ENCODE measurements at places on chromosomes 6 and 20.
A peak's percentile ranks its signal among the peaks of the same experiment; 100 is the strongest.

DNA sequence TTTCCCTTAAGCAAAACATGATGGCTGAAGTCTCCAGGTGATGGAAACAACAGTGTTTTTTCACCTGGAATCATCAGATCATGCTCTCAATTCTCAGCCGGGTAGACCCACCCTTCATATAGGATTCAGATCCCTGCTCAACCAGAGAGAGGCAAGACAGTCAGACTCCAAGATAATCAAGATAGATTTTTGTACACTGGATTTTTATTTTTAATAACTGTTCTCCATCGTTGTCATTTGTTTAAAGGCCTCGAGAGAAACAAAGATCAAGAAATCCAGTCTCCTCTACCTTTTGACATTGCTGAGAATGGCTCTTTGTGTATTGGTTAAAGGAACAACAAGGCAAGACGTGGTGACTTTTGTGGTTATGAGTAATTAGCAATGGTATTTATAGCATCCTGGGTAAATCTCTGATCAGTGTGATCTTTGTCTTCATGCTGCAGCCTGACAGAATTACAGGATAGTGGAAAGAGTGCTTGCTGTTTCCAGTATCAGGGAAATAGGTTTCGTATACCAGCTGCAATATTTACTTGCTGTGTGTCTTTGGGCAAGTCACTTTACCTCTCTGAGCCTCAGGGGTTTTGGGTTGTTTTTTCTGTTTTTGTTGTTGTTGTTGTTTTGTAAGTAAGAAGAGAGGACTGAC, 29.9 kb downstream of the ID4 start:
- DNase-seq = no peak

- DNase-seq = no peak
Observed at GRCh38 chr20:25020901-25021301, 28.4 kb upstream of the APMAP start.

DNA sequence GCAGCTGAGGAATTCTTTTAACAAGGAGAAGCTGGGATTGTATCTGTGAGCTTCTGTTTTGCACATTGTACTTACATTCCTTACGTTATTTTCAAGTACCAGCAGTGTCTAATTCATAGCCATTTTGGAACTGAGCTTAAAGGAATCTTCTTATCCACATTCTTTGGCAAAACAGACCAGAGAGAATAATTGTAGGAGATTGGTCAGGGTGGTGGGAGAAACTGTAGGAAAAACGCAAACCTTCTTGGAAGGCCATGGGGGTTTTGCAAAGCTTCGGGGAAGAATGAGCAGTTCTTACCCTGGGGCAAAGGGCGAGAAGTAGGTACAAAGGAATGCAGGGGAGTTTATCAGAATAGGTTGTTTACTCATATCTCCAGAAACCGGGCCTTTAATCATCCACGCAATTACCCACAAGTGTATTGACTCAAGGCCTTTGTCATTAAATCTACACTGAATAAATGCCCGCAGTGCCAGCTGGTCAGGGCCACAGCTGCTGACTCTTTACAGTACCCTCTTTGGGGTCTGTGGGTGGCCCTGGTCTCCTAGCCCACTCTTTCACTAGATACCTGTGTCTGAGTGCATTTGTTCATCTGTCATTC, 39.6 kb upstream of the SPTLC3 start:
- no peak for DNase-seq

- DNase-seq = no peak
Observed at GRCh38 chr6:144232176-144232831, 52.8 kb upstream of the UTRN start.

DNA sequence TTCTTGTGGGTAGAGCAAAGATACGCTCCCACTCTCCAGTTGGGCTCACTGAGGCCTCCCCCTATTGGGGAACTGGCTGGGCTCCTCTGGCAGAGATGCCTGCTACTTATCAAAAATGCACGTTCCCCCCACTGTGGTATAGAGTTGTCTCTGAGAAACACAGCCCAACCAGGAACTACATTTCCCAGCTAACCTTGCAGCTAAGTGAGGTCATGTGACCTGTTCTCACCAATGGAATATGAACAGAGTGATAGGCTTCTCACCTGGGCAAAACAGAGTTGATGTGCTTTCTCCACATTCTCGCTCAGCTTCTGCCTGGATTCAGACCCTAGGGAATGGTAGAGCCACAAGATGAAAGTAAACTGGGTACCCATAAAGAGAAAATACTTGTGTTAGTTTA, 49.1 kb upstream of the PTPRT start:
- no peak for DNase-seq

DNA sequence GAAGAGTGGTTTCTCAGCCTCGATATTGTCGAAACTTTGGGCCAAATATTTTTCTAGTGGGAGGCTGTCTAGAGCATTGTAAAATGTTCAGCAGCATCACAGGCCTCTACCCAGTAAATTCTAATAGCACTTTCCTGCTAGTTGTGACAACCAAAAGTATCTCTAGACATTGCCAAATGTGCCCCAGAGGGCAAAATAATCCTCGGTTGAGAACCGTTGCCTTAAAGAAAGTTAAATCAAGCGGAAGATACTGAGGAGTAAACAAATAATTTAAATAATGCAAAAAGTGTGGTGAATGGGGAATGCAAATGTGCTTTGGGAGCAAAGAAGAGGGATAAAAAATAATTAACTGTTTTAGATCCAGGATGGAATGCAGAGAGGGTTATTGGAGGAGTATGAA, 106.4 kb upstream of the ASCC3 start:
- DNase-seq = no peak

DNA sequence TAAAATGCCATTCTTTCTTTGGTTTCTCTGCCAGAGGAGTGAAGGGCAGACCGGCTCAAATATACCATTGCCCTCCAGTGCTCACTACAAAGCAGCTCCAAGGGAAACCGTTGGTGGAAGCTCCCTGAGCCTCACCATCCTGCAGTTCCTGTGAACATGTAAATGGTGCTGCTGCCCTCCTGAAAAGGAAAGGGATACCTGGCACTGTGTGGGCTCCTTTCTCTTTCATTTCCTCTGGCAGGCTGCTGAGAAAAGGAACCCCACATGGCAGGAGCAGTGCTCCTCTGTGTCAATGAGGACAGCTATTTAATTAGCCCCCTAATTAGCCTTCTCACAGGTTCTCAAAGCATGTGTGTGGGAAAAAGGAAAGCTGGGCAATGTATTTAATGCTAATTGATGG, 142.5 kb downstream of the KLHL32 start:
- no peak for DNase-seq

- no peak for DNase-seq
Observed at GRCh38 chr6:35683267-35683666, 5.4 kb downstream of the FKBP5 start.

GRCh38 chr20:49395183-49395582, 87.3 kb downstream of the KCNB1 start:
- DNase-seq = no peak

DNA sequence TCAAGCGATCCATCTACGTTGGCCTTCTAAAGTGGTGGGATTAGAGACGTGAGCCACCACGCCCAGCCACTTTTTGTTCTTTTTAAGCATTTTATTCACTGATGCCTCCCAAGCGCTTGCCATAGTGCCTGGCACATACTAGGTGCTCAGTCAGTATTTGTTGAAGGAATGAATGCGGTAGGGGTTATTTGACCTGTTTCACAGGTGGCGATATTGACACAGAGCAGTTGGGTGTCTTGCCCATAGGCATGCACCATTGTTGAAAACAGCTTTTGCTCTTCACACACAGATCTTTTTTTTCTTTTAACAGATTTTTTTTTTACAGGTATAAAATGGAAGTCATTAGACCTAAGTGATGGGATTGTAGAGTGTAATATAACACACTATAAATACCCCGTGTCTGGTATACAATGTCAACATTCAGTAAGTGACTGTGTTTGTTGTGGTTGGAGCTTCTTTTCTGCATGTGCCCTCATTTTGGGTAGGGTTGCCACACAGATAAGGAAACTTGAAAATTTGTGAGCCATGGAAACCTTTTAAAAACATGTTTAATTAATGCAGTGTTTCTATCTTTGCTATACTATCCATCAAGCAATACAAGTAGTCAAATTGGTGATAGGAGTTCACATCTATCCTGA, 24.8 kb downstream of the RREB1 start:
- no peak for DNase-seq

- DNase-seq = no peak
Observed at GRCh38 chr6:23280437-23280836, 711.1 kb downstream of the HDGFL1 start.

- DNase-seq = no peak
Observed at GRCh38 chr6:1316489-1316971, 4.6 kb downstream of the FOXQ1 start.

DNA sequence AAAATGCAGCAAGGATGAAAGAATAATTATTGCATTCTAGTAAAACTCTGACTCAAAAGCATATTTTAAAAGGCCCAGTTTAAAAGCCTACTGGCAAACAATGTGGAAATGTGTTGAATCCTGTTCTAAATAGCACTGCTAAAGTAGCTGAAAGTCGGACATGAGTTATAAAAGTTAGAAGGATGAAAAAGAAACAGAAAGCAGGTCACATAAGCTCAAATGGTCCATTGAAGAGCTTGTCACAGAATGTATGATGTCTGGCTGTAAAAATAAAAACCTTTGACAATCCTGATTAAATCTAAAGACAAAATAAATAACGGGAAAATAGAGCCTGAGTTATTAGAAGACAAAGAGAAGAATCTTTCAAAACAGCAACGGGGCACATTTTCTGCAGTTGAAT, 218.6 kb upstream of the UFL1 start:
- no peak for DNase-seq

DNA sequence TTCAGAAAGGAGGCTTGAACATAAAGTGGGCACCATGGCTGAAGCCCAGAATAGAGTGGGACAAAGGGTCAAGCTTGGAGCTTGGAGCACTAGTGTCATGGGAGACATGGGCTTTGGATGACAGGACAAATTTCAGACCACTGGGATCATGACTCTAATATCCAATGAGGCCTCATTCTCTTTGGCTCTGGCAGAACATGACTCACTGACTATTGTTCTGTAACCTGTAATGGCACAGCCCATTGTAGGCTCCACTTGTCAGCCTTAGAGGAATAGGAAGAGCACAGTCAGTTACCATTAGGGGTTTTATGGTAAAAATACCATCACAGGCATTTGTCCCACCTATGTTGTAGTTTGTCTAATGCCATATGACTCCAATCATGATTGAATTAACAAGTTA, 34.0 kb upstream of the MMS22L start:
- no peak for DNase-seq

GRCh38 chr6:158955255-158955654, 44.7 kb downstream of the RSPH3 start:
- DNase-seq = no peak

GRCh38 chr6:155955038-155955437, 499.4 kb upstream of the NOX3 start:
- DNase-seq = no peak

GRCh38 chr6:148440877-148441453, 98.3 kb downstream of the SASH1 start:
- no peak for DNase-seq

- DNase-seq = no peak
Observed at GRCh38 chr6:166252601-166253000, 55.6 kb downstream of the PRR18 start.

- peak; percentile 57 for DNase-seq
Observed at GRCh38 chr6:6614096-6614982, 25.8 kb downstream of the LY86 start.

- DNase-seq = no peak
Observed at GRCh38 chr6:106272287-106272686, 53.3 kb downstream of the ATG5 start.

GRCh38 chr6:45712786-45713185, 302.9 kb downstream of the CLIC5 start:
- no peak for DNase-seq

GRCh38 chr6:41326092-41326491, 9.3 kb upstream of the NCR2 start:
- DNase-seq = no peak

DNA sequence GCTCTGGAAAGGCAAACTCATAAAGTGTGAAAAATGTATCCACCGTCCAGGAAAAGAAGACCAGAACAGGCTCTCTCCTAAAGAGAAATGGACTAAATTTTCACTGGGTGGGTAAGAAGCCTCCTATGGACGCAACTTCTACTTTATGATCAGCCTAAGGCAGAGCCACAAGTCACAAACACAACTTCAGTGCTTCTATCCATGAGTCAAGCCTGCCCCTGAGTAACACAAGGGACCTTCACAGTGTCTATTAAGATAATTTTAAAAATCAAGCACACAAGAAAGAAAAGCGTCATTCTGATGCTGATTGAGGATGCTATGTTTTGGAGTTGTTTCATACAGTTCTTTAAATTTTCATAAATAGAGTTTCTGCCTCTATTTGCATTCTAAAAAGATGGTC, 601.7 kb upstream of the ARID1B start:
- DNase-seq = no peak

DNA sequence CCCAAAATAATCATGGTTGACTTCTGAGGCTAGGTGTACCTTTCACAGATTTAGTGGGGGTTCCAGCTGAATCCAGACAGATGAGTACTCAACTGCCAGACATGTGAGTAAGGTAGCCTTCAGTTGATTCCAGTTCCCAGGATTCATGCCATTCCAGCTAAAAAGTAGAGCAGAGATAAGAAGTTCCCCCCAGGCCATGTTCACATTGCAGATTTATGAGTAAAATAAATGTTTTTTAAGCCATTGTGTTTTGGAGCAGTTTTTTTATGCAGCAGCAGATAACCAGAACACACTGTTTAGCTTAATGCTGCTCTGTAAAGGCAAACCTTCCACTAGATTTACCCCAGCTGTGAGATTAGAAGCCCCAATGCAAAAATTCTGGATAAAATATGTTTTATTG, 245.0 kb downstream of the RFPL4B start:
- DNase-seq = no peak

- no peak for DNase-seq
Observed at GRCh38 chr6:130933712-130934200, 106.5 kb downstream of the SMLR1 start.

DNA sequence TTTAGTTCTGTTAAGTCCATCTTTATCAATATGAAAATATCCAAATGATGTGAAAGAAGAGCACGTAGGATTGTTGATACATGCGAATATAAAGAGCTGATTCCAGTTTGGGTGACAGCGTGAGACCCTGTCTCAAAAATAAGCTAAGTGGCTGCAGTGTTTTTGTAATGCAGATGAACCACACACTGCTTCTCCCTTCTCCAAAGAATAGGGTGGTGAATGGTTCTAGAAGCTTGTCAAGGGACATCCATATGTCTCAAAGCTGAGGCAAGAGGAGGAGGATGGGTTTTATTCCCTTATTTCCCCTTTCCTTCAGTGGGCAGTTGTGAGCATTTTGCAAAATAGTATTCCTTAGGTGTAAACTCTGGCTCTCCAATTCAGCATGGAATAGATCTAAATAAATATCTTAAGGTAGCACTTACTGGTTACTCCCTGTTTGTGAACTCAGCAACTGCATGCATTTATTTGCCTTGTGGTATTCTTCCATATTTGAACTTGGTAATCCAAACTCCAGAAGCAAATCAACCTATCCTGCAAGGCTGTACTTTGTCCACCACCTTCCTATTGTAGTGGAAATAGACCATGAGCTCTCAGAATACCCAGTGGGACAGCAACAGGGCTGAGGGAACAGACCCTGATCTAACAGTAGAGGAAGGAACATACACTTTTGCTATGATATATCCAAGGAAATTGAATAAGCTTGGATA, 38.0 kb downstream of the XRN2 start:
- no peak for DNase-seq

GRCh38 chr6:109788687-109789086, 97.6 kb downstream of the FIG4 start:
- DNase-seq = no peak

- no peak for DNase-seq
Observed at GRCh38 chr6:143293523-143293922, 157.0 kb downstream of the ADAT2 start.

All from CD4-positive, alpha-beta T cell treated with Interleukin-17A for 1 hour (primary cell).